ENCODE measurements at places on chromosomes 2 and 18. TPM values are rescaled to one million over a fixed set of nuclear protein-coding genes. Genes with fewer than 3 reads are reported as not detected.

Gene DCC
- total RNA-seq, result not detected

Gene CELF4
- total RNA-seq, result 7.8 TPM

Gene CCDC85A
- 2.6 TPM for total RNA-seq

Gene DUSP2
- 5.9 TPM for total RNA-seq

Gene CNRIP1
- total RNA-seq, result not detected

Gene MYCN
- 5.5 TPM for total RNA-seq

Gene ALPG
- not detected for total RNA-seq

Gene KHK
- 4.2 TPM for total RNA-seq

Gene HAT1
- 58.2 TPM for total RNA-seq

Gene NR4A2
- 4.9 TPM for total RNA-seq

Gene COL6A3
- total RNA-seq, result 0.07 TPM

Gene GPAT2
- not detected for total RNA-seq

Gene OR6B2
- total RNA-seq, result not detected

Gene CRACDL
- total RNA-seq, result 24.3 TPM

Gene MC4R
- not detected for total RNA-seq

Gene KLHL41
- 0.21 TPM for total RNA-seq

Gene BMPR2
- total RNA-seq, result 50.1 TPM

Gene HNMT
- 56.5 TPM for total RNA-seq

Gene FAM136A
- total RNA-seq, result 53.7 TPM

Gene NEU4
- total RNA-seq, result 0.37 TPM
